ENCODE measurements at places on chromosomes 2 and 18. TPM values are rescaled to one million over a fixed set of nuclear protein-coding genes. Genes with fewer than 3 reads are reported as not detected.

DNA sequence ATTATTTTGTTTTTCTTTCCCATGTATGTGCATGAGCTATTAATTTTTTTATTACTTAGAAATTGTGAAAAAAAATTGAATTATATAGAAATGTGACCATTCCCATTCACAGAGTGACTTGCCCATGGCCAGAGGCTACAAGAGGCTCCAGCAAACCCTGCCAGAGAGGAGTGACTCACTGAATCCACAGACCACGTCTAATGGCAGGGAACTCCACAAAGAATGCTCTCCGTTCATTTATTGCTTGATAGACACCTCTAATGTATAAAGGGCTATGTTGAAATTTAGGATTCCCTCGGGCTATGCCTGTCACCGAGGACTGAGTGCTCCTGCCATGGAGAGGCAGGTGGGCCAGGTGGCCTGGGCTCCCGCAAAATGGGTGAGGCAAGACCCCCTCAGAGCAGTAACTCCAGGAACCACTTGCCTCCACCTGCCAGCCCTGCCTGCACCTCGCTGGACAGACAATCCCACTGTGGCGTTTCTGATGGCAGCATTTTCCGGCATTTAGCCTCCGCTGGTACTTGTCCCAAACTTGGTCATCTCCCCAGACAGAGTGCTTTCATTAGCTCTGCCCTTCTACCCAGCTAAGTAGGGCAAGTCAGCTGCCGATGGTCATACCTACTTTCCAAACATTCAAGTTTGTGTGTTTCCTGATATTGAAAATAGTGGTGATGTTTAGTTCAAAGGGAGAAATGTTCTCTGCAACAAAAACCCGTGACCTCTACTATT is 200.3 kb downstream of the PRKCE start:
- H3K36me3 ChIP-seq, result no peaks in the 10 kb centered on the region
- DNase-seq, result no peak
- no peak overlapping the region for H3K4me3 ChIP-seq
- H3K27me3 ChIP-seq, result no peaks in the 10 kb centered on the region

- no peak overlapping the region for H3K27ac ChIP-seq
- H3K27me3 ChIP-seq, result peaks cover 38% of the 10 kb centered on the region
- H3K36me3 ChIP-seq, result no peaks in the 10 kb centered on the region
- no peaks in the 10 kb centered on the region for H3K4me1 ChIP-seq
- no peak overlapping the region for H3K4me3 ChIP-seq
- DNase-seq, result no peak
Observed at GRCh38 chr2:88442473-88442872, 10.0 kb downstream of the FOXI3 start.

DNA sequence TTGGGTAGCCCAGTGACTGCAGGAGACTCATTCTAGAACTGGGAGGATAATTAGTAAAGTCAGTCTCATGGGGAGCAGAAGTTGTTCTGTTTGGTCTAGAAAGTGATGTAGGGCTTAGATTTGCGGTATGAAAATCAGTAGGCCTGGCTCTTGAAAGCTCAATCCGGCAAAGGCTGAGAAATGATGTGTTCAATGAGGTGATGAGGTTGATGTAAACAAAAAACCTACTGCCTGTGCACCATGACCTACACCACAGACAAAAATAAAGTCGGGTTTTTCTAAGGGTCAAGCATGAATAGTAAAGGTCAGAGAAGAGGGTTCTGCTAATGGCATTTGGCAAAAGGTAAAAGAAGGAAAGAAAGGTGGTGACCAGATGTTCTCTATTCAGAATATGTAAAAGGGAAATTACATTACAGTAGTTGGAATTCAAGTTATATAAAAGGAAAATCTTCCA is 80.8 kb upstream of the COL5A2 start:
- H3K4me1 ChIP-seq, result no peaks in the 10 kb centered on the region
- DNase-seq, result no peak
- no peaks in the 10 kb centered on the region for H3K27me3 ChIP-seq
- H3K4me3 ChIP-seq, result no peak overlapping the region

GRCh38 chr2:9018534-9018933 is 15.1 kb upstream of the MBOAT2 start:
- H3K27me3 ChIP-seq, result no peaks in the 10 kb centered on the region
- DNase-seq, result no peak
- H3K36me3 ChIP-seq, result no peaks in the 10 kb centered on the region
- no peak overlapping the region for H3K27ac ChIP-seq

DNA sequence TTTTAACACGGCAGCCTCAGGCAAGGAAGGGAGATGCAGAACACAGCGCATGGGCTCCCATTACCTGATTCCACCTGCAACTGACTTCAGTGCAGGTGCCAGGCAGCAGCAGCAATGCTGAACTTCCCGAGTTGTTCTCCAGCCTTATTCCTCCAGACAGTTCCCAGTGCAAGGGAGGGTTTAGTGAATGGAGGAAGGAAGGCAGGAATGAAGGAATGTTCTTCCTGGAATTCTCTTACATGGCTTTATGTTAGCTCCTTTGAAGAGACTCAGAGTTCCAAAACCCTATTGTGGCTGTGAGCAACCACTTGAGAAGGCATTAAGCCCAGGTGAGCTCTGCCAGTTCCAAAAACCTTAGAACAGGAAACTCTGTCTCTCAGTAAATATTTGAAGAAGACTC is 45.5 kb downstream of the SERPINB7 start:
- H3K36me3 ChIP-seq, result no peaks in the 10 kb centered on the region
- no peak overlapping the region for H3K4me3 ChIP-seq
- DNase-seq, result no peak
- no peaks in the 10 kb centered on the region for H3K27me3 ChIP-seq
- H3K4me1 ChIP-seq, result peaks cover 7% of the 10 kb centered on the region

- H3K27ac ChIP-seq, result no peak overlapping the region
- DNase-seq, result no peak
- no peaks in the 10 kb centered on the region for H3K27me3 ChIP-seq
- no peak overlapping the region for H3K4me3 ChIP-seq
- no peaks in the 10 kb centered on the region for H3K4me1 ChIP-seq
- no peaks in the 10 kb centered on the region for H3K36me3 ChIP-seq
Observed at GRCh38 chr2:200089040-200089755, 133.8 kb downstream of the MAIP1 start.

HAAO gene
- total RNA-seq, result 6.4 TPM

CYP27C1 gene
- total RNA-seq, result not detected

NYAP2 gene
- 0.93 TPM for total RNA-seq

MYO1B gene
- total RNA-seq, result 231 TPM

NRP2 gene
- 75.3 TPM for total RNA-seq

HTR2B gene
- total RNA-seq, result 2.6 TPM

Data from upper lobe of right lung (tissue), 1 donor.